ENCODE measurements at places on chromosomes 5 and 9. TPM values are rescaled to one million over a fixed set of nuclear protein-coding genes. Genes with fewer than 3 reads are reported as not detected.

TRUB2 gene
- total RNA-seq, result 18.9 TPM

MZB1 gene
- 48.1 TPM for total RNA-seq

SPINK7 gene
- not detected for total RNA-seq

PAM gene
- 46.2 TPM for total RNA-seq

FOXD4L4 gene
- total RNA-seq, result not detected

UAP1L1 gene
- 21.9 TPM for total RNA-seq

IFNA2 gene
- total RNA-seq, result not detected

SHROOM1 gene
- total RNA-seq, result 2.7 TPM

GRCh38 chr5:115586525-115587146 lies 15.6 kb downstream of the TICAM2 start:
- H3K36me3 ChIP-seq, result no peaks in the 10 kb centered on the region
- no peak overlapping the region for H3K27ac ChIP-seq
- no peak for DNase-seq
- H3K4me1 ChIP-seq, result no peaks in the 10 kb centered on the region

GRCh38 chr5:40235471-40236400 lies 444.0 kb upstream of the PTGER4 start:
- H3K27ac ChIP-seq, result no peak overlapping the region
- H3K4me3 ChIP-seq, result no peak overlapping the region
- H3K4me1 ChIP-seq, result peaks cover 17% of the 10 kb centered on the region

DNA sequence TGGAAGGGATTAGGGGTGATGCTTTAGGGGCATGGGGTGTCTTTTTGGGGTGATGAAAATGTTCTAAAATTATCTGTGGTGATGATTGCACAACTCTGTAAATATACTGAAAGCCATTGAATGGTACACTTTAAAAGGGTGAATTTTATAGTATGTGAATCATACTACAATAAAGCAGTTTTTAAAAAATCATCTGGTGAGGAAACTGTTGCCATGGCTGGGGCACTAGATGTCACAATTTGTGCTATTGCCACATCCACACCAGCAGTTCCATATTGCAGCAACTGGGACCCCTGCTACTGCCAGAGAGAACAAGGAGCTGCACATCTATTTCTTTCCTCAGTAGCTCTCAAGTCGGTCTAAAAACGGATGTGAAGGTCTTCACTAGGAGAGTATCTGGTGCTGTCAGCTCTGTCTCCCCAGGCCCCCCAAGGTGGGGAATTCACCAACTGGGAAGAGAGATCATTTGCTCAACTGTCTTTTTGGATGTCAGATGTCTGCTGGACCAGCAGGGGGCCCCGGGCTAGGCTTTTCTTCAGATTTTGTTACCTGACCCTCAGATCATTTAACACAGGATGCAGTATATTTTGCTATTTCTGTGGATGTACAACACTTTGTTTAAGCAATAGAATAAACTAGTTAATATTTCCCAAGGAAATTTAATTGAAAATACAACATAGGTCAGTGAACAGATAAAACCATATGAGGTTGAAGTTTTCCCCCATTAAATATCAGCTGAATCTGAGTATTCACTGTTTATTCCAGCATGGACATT lies 13.2 kb downstream of the CMYA5 start:
- no peaks in the 10 kb centered on the region for H3K27me3 ChIP-seq
- H3K4me1 ChIP-seq, result peaks cover 19% of the 10 kb centered on the region
- H3K4me3 ChIP-seq, result no peak overlapping the region
- H3K27ac ChIP-seq, result no peak overlapping the region

DNA sequence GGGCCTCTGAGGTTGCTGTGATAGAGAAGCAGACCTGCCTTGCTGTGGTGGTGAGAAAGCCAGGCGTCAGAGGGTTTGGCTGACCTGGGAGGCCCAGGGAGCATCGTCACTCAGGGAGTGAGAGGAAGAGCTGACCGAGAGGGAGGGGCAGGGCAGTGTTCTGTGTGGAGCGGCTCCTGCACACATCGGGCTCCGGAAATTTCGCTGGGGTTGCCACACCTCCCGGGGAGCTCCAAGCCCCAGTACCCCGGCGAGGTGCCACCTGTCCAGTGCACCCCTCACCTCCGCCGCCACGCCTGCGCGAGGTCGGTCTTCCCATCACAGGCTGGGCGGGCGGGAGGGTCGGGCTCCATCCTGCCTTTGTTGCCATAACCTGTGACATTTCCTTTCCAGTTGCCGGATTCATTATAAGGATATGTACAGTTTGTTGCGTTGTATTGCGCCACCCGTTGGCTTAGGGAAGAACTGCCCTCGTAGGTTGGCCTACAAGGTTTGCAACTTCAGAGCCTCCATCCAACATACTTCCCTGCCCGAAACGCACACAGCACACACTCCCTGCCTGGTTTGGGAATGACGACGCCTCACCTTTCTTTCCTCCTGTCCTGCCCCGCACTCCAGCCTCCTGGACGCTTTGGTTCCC lies 223.2 kb downstream of the CACNA1B start:
- no peak overlapping the region for H3K4me3 ChIP-seq
- H3K27me3 ChIP-seq, result no peaks in the 10 kb centered on the region
- DNase-seq, result peak; percentile 14
- no peaks in the 10 kb centered on the region for H3K36me3 ChIP-seq
- no peaks in the 10 kb centered on the region for H3K4me1 ChIP-seq

DNA sequence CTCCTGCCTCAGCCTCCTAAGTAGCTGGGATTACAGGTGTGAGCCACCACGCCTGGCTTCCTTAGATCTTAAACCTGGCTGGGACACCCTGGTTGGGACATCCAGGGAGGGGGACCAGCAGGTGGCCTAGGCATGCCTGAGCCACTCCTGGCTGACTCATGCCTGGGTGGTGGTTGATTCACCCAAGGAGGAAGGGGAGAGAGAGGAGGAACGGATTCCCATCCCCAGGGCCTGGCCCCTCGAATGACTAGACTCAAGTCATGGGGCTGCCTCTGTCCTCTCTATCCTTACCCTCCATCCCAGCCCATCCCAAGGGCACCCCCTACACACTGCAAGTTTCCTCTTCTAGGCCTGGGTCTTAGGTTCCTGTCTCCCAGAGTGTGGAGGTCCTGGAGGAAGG lies 12.7 kb downstream of the EEIG1 start:
- no peak overlapping the region for H3K4me3 ChIP-seq
- H3K4me1 ChIP-seq, result peaks cover 93% of the 10 kb centered on the region
- DNase-seq, result no peak

DNA sequence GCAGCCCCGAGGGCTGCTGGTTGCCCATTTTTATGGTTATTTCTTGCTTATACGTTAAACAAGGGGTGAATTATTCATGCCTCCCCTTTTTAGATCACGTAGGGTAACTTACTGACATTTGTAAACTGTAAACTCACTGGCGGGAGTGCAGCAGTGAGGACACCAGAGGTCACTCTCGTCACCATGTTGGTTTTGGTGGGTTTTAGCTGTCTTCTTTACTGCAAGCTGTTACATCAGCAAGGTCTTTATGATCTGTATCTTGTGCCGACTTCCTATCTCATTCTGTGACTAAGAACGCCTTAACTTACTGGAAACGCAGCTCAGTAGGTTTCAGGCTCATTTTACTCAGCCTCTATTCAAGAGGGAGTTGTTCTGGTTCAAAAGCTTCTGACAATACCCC lies 155.0 kb upstream of the PRDM9 start:
- no peaks in the 10 kb centered on the region for H3K4me1 ChIP-seq
- no peaks in the 10 kb centered on the region for H3K36me3 ChIP-seq
- no peaks in the 10 kb centered on the region for H3K27me3 ChIP-seq
- no peak for DNase-seq

GRCh38 chr5:14143841-14144585 lies 871 bp downstream of the TRIO start:
- peaks cover 12% of the 10 kb centered on the region for H3K4me1 ChIP-seq
- no peaks in the 10 kb centered on the region for H3K36me3 ChIP-seq
- H3K27me3 ChIP-seq, result peaks cover 49% of the 10 kb centered on the region
- peak overlapping the region; percentile 65 for H3K4me3 ChIP-seq

- H3K4me1 ChIP-seq, result no peaks in the 10 kb centered on the region
- no peak for DNase-seq
- no peak overlapping the region for H3K27ac ChIP-seq
- H3K4me3 ChIP-seq, result no peak overlapping the region
Measured at GRCh38 chr5:51278539-51278938, 104.7 kb upstream of the ISL1 start.

DNA sequence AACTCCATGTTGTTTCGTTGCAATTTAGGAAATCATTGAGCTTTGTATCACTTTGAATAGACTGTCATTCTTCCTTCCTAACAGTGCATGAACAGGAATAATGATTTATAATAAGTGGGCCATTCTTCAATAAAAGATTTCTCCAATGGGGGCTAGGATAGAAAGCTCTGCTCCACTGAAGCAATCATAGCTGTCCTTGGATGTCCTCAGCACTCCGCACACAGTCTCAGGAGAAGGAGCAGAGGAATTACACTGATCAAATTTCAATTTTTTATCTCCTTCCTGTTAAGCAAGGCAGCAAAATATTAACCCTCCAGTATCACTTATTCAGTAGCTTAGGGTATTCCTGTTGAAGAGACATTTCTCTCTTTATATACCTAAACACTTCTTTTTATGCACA lies 532.7 kb upstream of the ST8SIA4 start:
- DNase-seq, result no peak
- no peak overlapping the region for H3K4me3 ChIP-seq
- no peaks in the 10 kb centered on the region for H3K27me3 ChIP-seq
- no peaks in the 10 kb centered on the region for H3K36me3 ChIP-seq
- no peak overlapping the region for H3K27ac ChIP-seq
- no peaks in the 10 kb centered on the region for H3K4me1 ChIP-seq

DNA sequence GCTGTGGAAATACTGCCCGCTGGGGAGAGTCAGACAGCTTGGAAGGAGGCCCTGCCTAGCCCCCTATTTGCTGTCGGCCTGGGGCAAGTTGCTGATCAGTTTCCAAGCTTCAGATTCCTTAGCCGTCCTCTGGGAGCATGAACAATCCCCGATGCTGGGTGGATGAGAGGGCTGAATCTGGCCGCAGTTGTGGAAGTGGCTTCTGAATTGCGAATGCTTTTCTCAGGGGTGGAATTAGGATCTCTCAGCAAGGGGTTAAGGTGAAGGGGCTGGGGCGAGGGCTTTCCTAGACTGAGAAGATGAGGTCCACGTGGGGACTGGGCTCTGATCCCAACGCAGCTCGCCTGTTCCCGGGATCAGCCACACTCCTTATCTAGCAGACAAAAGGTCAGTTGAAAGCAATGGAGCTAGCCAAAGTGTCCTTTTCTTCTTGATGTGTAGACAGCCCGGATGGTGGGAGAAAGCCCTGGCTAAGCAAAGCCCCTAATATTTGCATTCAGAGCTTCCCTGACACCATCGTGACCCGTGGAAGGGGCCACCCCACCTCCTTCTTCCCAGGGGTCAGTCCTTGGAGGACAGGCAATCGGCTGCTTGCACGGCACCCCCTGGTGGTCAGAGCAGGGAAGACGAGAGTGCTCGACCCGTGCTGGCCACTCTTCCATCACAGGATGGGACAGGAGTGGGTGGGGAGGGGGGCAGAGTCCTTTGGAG lies 54.9 kb downstream of the COL15A1 start:
- no peaks in the 10 kb centered on the region for H3K36me3 ChIP-seq
- peaks cover 24% of the 10 kb centered on the region for H3K4me1 ChIP-seq
- H3K27me3 ChIP-seq, result peaks cover 22% of the 10 kb centered on the region
- DNase-seq, result peak; percentile 63

GRCh38 chr9:1726993-1727759 lies 288.0 kb upstream of the SMARCA2 start:
- H3K27ac ChIP-seq, result no peak overlapping the region
- H3K4me1 ChIP-seq, result no peaks in the 10 kb centered on the region
- H3K36me3 ChIP-seq, result no peaks in the 10 kb centered on the region
- no peak overlapping the region for H3K4me3 ChIP-seq
- H3K27me3 ChIP-seq, result no peaks in the 10 kb centered on the region
- no peak for DNase-seq

DNA sequence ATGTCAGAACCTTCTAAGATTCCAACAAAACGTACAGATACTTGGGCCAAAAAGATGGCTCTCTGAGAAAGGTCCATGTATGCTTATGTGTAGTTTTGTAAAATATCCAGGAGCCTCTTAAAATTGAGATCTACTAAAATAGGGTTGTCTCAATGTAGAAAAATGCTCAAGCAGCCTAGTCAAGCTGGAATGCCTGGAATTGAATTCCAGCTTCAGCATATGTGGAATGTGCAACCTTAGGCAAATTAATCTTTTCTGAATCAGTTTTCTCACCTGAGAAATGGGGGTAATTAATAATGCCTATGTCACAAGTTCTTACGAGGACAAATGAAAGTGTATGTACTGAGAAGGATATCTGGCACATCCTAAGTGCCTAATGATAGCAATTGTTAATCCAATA lies 662.4 kb downstream of the DTWD2 start:
- H3K36me3 ChIP-seq, result no peaks in the 10 kb centered on the region
- no peaks in the 10 kb centered on the region for H3K27me3 ChIP-seq
- no peak for DNase-seq

DNA sequence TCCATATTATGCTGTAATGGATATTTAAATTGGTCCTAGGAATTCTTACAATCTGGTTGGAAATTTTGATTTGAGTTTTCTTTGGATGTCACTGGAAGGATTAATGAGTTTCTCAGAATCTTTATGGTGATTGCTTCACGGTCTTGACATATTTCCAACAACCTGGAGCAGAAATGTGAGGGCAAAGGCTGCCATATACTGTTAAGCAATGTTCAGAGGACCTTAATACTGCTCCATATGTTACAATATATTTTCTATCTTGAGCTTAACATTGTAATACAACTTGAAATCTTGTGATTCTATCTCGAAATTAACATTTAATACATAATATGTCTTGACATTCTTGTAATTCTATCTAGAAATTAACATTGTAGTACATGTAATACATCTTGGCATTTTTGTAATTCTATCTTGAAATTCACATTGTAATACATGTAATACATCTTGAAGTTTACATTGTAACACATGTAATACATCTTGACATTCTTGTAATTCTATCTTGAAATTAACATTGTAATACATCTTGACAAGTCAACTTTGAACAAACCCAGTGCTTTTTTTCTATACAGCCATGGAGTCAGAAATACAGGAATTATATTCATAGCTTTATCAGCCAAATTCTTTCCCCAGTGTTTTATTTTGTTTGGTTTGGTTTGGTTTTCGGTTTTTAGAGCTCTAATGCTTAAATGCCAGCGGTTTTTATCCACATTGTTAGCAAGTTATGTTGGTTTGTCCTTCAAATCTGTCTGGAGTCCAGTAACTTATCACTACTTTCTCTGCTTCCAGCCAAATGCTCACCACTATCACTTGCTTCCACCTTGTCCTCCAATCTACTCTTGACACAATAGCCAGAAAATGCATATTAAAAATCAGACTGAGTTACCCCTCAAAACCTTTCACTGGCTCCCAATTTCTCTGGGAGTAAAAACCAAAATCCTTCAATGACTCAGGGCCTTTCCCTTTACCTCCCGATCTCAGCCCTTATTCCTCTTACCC lies 3.0 kb upstream of the TUT7 start:
- peaks cover 25% of the 10 kb centered on the region for H3K4me1 ChIP-seq
- no peak overlapping the region for H3K27ac ChIP-seq
- H3K27me3 ChIP-seq, result peaks cover 9% of the 10 kb centered on the region
- H3K36me3 ChIP-seq, result peaks cover 18% of the 10 kb centered on the region
- no peak overlapping the region for H3K4me3 ChIP-seq
- DNase-seq, result no peak

DNA sequence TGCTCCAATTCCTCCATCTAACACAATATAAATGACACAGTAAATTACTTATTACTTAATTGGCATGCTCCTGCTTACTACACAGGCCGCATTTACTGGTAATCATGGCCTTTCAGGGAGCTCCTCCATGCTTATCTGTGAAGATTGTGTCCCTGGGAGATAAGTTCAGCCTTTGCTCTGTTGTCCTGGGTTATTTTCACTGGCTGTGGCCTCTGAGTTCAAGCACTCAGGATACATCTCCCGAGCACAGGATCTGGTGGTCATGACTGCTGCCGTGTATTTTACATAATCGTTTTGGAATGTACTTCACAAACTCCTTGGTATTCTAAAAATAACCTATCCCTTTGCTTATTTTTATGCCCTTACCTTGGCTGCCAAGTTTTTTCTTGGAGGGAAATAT lies 215.7 kb downstream of the ICE1 start:
- no peak overlapping the region for H3K27ac ChIP-seq
- H3K36me3 ChIP-seq, result no peaks in the 10 kb centered on the region
- no peak overlapping the region for H3K4me3 ChIP-seq
- DNase-seq, result no peak
- peaks cover 5% of the 10 kb centered on the region for H3K27me3 ChIP-seq

Data from activated CD4-positive, alpha-beta memory T cell treated with anti-CD3 and anti-CD28 coated beads, Interleukin-2, amount 10 ng/mL, durations not matched to agents 7 days and 5 days (primary cell).